ENCODE measurements at places on chromosomes 1 and 21.

DNA sequence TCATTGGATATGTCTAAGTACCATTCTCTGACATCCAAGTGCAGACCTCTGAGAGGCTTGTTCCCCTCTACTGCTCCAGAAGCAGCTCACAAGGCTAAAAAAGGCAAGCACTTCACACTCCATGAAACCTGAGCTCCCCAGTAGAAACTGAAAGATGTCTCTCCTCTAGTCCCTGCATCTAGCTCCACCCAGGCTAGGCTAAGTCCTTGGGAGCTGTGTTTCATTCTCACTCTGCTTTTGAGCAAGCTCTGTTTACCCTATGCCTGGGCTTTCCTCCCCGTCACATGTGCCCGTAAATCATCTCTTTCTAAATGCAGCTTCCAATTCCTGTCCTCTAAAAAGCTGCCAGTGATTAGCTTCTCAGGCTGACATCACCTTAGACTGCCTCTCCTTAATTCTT, 39.0 kb downstream of the LRRC71 start:
- no peak for DNase-seq

- no peak for DNase-seq
Measured at GRCh38 chr1:9629445-9630201, 21.9 kb upstream of the PIK3CD start.

DNA sequence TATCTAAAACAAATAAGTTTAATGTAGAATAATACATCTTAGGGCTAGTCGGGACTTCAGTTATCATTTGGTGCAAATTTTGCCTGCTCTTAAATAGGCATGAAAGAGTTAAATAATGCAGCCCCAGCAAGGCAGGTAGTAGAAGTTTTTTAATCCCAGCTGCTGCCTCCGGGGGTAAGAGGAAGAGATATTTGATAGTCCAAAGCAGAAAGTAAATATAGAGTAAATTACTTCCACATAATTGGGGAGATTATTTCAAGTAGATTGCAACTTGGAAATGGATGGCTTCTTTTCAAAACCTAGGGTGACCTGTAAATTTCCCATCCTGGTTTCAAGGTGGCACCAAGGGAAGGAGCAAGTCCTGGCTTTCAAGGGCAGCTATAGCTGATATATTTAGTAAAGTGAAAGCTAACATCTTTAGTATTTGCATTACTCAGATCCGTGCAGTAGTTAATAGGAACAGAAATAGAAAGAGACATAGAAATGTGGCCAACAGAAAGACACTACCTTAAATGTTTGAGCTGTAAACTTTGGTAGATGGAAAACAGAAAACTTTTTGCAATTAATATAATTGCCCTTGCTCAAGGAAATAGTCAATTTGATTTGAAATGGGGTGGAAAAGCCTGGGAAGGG, 109.1 kb downstream of the LMO4 start:
- DNase-seq, result no peak

GRCh38 chr1:215744419-215744818, 177.3 kb downstream of the KCTD3 start:
- no peak for DNase-seq

- DNase-seq, result no peak
Measured at GRCh38 chr1:109890115-109890953, 20.3 kb upstream of the CSF1 start.
